ENCODE measurements at places on chromosomes 7 and 10. TPM values are rescaled to one million over a fixed set of nuclear protein-coding genes. Genes with fewer than 3 reads are reported as not detected.

The AKR1C8 gene
- not detected for total RNA-seq

GRCh38 chr7:140902303-140902953 lies 22.3 kb downstream of the BRAF start:
- no peak for DNase-seq

DNA sequence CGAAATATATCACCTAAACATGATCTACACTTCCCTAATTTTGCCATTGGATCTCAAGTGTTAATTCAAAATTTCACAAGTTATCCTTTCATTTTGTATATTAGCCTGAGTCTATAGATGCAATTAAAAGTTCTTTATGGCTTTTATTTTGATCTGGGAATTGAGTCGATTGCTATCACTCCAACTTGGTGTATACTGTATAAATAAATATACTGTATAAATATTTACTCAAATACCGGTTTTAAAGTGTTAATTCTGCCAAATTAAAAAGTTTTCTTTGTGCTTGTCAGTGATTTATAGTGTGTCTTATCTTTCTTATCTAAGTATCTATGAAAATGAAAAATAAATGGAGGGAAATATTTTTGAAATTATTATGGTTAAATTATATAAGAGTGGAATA lies 683.7 kb upstream of the LRRN3 start:
- no peak for DNase-seq

DNA sequence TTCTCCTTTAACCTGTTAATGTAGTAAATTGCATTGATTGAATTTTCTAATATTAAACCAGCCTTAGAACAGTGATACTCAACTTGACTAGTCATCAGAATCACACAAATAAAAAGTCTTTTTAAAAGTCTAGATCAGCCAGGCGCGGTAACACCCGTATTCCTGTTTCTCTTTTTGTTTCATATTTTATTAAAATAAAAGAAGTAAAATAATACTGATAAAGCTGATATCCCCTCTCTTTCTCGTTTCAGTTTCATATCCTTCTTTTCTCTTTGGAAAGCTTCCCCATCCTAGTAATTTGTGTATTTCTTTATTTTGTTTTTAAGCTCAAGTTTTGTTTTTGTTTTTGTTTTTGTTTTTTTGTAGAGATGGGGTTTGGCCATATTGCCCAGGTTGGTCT lies 9.3 kb downstream of the SMO start:
- no peak for DNase-seq

GRCh38 chr7:86939197-86939814 lies 120.1 kb downstream of the ELAPOR2 start:
- DNase-seq = peak; percentile 39

The SPDYE9 gene
- total RNA-seq = not detected

DNA sequence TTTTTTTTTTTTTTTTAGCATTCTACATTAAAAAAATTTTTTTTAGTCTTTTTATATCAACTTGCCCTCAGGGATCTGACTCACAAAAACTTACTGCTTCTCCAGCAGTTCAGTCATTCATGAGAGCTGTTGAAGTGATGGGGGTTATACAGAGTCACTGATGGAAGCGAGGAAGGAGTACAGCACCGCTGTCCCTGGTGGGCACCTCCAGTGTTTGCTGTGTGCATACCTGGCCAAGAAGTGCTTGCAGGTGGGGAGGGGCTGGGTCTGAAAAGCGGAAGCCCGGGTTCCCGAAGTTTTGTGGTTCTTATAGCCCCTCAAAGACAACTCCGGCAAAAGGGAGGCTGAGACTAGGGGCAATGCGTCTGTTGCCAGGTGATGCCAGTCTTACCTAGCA lies 46.2 kb downstream of the MINDY4 start:
- DNase-seq = no peak

DNA sequence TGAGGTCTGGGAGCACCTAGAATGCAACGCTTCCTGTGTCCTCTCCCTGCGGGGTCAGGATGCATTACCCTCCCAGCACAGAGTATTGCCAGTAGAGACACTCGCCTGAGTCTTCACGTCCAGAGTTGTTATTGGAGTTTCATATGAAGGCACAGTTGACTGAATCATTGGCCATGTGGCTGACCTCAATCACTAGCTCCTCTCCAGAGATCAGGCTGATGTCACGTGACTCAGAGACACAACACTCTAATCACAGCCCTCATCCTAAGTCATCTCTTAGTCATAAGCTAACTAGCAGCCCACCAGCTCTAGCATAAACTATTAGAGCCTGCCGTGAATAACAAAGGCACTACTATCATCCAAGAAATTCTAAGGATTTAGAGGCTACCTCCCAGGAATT lies 107.8 kb downstream of the HECW1 start:
- DNase-seq = no peak

DNA sequence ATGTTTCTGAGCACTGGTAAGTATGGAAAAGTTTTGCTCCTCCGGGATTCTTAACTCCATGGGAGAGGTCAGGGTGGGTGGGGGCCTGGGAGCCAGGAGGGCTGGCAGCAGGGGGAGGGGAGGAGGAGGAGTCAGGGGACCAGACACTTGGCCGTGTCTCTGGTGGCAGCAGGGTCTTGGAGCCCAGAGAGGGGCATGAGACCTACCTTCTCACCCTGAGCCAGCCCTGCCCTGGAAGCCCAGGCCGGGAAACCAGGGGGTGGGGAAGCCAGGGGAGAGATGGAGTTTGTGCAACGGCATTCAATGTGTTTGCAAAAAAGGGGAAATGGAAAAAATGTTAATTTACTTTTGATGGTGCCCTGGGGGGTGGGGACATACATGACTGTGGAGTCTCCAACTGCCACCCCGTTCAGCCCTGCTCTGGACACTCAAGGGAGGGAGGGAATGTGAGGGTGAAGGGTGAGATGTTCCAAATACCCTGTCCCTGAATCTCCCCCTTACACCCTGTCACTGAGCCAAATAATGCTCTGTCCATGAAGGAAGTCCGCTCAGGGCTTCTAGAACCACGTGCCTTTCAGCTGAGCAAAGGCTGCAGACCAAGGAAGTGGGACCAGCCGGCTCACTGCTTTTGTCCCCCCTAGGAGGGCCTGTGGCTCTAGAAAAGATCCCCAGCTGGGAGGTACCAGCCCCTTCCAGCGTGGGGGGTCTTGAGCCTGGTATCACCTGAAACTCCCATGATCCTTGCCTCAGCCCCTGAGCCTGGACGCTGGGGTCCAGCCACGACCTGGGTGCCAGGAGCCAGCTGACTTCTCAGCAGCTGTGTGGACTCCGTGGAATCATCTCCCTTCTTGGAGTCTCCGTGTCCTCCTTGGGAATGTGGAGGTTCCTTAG lies 48.3 kb downstream of the TMEM270 start:
- no peak for DNase-seq

- DNase-seq = no peak
These were observed 150.9 kb upstream of the AGK start for GRCh38 chr7:141400356-141400755.

The PTN gene
- total RNA-seq = 21.5 TPM

The LRMDA gene
- total RNA-seq = 0.75 TPM

DNA sequence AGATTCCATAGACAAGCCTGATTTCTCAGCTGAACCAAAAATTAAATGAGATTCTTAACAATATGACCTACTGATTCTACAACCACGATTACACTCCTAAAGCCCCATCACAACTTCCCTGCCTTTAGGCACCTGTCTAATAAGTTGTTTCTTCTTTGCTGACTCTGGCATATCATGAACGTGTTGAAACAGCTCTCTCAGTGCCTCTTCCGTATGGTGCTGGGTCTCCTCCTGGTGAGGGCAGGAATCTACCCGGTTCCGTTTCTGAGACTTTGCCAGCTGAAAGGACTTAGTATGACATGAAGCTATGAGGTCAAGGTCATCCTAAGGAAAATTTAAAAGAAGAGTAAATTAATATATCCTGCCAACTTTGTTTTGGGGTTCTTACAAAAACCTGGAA lies 48.6 kb downstream of the ARHGAP19 start:
- no peak for DNase-seq

DNA sequence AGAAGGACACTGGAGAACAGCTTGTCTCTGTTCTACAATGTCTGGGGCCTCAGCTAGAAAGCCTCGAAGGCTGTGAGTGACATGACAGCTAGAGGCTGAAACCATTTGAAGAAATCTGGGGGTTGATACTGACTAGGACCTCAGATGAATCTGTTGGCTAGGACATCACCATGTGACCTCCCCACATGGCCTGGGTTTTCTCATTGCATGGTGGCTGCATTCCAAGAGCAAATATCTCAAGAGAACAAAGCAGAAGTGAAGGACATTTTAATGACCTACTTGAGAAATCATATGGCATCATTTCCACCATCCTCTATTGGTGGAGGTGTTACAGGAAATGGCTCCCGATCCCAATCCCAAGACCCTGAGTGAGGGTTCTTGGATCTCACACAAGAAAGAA lies 450.6 kb upstream of the AUTS2 start:
- no peak for DNase-seq

DNA sequence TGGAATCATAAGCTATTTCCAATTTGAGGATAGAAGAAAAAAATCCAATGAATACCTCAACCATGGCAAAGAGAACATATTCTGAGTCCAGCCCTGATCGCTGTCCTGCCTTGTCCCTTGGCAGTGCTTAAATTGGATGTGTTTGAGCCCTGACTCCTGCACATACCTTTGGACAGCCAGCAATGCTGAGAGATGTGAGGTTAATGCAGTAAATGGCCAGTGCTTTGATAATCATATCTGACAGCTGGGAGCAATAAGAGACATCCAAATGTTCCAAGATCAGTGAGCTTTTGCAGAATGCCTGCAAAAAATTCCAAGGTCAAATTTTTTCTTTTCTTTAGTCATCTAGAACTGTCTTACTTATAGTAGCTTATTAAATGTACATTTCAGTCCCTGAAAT lies 80.1 kb upstream of the LRRC17 start:
- DNase-seq = no peak

- no peak for DNase-seq
These were observed 119.0 kb downstream of the VWC2 start for GRCh38 chr7:49892481-49892880.

DNA sequence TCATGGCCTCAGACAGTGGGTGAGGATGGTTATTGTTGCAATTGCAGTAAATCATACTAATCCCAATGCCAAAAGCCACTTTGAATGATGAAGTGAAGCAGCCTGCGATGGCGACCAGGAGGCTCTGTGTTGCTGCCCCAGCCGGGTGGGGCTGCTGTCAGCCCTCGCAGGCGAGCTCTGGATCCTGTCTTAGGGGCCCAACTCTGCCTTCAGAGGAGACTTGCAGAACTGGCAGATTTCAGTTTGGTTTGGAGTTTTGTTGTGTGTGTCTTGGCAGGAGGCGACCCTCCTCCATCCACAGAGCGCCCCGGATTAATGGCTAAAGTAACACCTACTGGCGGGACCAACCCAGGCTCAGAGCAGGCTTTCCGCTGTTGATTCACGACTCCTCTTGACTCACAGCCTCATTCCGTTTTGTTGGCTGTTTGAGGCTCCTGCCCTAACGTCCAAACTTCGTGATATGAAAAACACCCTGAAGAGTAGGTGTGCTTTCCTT lies 67.9 kb upstream of the BMPER start:
- DNase-seq = no peak

The GBF1 gene
- total RNA-seq = 36.3 TPM

The TRIM73 gene
- total RNA-seq = 0.14 TPM

- DNase-seq = no peak
These were observed 1.5 kb downstream of the IL15RA start for GRCh38 chr10:5975641-5976473.

DNA sequence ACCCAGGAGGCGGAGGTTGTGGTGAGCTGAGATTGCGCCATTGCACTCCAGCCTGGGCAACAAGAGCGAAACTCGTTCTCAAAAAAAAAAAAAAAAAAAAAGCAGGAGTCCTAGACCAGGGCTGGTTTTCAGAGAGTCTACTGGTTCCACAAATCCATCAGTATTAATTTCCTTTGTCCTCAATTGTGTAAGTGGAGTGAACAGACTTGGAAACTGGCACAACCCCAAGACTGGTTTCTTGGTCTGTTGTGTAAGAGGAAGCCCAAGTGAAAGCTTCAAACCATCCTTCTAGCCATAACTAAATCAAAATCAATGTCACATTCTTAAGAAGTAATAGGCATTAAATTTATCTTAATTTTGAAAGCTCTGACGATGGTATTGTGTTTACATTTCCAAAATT lies 213.6 kb downstream of the DGKI start:
- DNase-seq = no peak

DNA sequence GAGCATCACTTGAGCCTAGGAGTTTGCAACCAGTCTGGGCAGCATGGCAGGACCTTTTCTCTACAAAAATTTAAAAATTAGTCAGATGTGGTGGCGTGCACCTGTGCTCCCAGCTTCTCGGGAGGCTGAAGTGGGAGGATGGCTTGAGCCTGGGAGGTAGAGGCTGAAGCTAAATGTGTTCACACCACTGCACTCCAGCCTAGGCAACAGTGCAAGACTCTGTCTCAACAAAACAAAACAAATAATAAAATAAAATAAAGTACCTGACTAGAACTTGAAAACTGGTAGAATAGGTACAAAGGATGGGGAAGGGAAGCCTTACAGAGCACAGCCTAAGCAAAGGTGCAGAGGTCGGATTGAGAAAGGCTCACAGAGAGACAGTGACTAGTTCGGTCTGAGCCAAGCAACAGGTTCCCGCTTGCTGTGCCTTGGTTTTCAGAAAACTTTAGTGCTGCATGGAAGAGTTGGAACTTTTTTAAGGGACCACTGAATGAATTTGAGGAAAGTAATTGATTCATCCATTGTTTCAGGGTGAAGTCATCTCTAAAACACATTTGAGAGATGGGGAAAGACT lies 100.1 kb upstream of the STK17A start:
- no peak for DNase-seq

DNA sequence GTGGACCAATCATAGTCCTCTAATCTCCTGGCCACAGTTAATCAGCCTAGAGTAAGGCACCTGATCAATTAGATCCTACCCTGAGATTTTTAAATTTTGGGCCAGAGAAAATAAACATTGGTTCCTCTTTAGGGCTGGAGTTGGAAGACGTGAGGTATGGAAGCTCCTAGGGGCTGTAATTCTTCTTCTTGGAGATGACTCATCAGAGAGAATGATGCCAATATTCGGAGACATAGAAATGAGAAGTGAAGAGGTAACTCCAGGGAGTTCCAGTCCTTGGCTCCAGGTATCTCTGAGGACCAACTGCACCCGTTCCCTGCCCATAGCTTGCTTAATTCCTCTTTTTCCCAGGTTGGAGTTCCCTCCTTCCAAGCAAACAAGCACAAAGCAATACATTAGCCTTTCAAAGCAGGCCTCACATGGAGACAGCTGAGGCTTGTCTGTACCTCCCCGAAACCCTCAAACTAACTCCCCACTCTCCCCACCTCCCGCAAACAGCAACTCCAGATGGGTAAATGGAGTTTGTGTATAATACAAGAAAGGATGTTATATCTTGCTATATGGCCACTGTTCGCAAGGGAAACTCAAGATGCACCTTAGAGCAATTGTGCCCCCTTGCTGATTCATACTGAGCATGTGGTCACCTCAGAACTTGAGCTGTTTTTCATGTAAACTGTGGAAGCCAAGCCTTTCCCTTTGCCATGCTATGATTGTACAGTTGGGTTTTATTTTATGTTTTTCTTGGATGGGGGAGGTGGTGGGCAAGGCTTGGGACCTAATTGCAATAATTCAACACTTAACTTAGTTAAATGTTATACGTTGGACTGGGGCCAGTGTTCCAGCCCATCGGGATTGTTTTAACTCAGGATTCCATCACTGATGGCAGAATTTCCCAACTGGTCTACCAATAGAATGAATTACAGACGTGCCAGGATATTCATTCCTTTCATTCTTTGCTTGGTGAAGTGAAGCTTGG lies 29.3 kb downstream of the PIK3AP1 start:
- DNase-seq = peak; percentile 56

Data from epithelial cell of proximal tubule (primary cell).